ENCODE measurements at places on chromosomes 11 and 22. TPM values are rescaled to one million over a fixed set of nuclear protein-coding genes. Genes with fewer than 3 reads are reported as not detected.

The FOLR1 gene
- total RNA-seq: 5.4 TPM

The SLC6A5 gene
- not detected for total RNA-seq

The XKR3 gene
- not detected for total RNA-seq

The PATE2 gene
- not detected for total RNA-seq

The CD3D gene
- total RNA-seq: 0.46 TPM

The MUC5AC gene
- total RNA-seq: 0.04 TPM

The RAPSN gene
- not detected for total RNA-seq

The CASP5 gene
- 0.21 TPM for total RNA-seq

The KRTAP5-10 gene
- not detected for total RNA-seq

The CHADL gene
- 10.5 TPM for total RNA-seq

The C11orf87 gene
- 0.03 TPM for total RNA-seq

The PARVG gene
- 4.0 TPM for total RNA-seq

GRCh38 chr11:17077240-17077519 is 287 bp downstream of the RPS13 start:
- DNase-seq: no peak

GRCh38 chr11:134332189-134332631 is 422 bp downstream of the GLB1L2 start:
- DNase-seq: no peak

DNA sequence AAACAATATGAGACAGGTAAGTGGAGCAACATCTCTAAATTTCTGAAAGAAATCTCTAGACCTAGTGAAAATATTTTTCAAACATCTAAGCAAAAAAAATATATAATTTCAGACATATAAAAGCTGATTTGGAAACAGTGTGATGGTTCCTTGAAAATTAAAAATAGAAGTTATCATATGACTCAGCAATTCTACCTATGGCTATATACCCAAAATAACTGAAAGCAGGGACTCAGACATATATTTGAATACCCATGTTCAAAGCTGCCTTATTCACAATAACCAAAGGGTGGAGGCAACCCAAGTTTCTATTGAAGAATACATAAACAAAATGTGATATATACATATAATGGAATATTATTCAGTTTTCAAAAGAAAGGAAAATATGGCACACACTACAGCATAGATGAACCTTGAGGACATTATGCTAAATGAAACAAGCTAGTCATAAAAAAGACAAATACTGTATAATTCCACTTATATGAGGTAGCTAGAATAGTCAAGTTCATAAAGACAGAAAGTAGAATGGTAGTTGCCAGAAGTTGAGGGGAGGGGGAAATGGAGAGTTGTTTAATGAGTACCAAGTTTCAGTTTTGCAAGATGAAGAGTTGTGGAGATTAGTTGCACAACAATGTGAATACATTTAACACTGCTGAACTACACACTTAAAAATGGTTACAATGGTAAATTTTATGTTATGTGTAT is 300.4 kb downstream of the TTC28 start:
- no peak for DNase-seq

GRCh38 chr11:27757953-27758352 is 57.7 kb upstream of the BDNF start:
- no peak for DNase-seq

DNA sequence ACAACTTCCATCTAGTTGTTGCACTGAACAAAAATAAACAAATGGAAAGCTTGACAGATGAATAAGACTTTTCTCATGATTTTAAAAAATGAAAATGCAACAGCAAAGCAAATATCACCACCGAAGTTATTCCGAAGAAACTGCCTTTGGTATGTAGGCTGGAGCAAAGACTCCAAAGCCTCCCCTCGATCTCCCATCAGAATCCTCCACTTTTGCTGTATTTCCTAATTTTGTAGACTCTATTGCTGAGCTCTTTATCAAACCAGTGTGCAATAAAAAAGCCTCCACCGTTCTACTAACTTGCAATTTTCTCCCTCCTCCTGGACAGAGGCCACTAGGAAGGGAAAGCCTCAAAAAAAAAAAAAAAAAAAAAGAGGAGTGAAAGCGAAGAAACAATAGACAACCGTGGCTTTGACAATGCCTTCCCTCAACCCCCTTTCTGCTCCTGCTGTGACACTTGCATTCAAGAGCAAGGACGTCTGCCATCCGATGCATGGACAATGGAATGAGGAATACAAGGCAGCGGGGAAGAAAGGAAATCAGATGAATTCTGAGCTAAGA is 190.9 kb upstream of the BLID start:
- DNase-seq: no peak

- peak; percentile 55 for DNase-seq
These were observed 563.0 kb downstream of the MIAT start for GRCh38 chr22:27220339-27220738.

- DNase-seq: no peak
These were observed 42.0 kb downstream of the MS4A2 start for GRCh38 chr11:60130496-60130895.

- no peak for DNase-seq
These were observed 33.2 kb downstream of the XRCC6 start for GRCh38 chr22:41654322-41654721.

DNA sequence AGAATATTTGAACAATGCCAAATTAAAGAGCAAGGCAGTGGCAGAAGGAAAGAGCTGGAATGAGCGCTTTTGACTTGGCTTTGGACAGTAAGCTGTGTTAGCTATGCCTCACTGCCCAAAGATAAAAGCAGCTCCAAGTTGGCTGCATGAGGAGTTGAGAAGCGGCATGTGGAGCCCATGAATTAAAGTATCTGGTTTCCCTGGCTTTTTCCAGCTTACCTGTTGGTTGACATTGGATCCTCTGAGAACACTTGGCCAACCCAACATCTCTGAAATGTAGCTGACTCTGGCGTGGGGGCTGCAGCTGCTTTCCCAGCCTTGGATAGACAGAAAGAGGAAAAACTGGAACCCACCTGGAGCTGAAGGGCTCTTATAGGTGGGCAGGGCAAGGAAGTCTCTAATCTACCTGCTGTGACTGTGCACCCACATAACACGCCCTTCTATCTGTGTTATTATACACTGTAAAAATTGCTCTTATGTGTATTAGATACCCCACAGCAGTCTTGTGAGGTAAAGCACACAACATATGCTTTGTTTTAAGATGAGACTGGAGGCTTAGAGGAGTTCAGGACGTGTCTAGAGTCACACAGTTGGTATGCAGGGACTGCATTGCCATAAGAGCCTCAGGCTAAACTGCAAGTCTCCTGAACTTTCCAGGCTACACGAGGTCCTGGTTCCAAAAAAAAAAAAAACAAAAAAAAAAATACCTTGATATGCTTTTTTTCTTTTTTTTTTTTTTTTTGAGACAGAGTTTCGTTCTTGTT is 5.8 kb downstream of the UBASH3B start:
- no peak for DNase-seq

DNA sequence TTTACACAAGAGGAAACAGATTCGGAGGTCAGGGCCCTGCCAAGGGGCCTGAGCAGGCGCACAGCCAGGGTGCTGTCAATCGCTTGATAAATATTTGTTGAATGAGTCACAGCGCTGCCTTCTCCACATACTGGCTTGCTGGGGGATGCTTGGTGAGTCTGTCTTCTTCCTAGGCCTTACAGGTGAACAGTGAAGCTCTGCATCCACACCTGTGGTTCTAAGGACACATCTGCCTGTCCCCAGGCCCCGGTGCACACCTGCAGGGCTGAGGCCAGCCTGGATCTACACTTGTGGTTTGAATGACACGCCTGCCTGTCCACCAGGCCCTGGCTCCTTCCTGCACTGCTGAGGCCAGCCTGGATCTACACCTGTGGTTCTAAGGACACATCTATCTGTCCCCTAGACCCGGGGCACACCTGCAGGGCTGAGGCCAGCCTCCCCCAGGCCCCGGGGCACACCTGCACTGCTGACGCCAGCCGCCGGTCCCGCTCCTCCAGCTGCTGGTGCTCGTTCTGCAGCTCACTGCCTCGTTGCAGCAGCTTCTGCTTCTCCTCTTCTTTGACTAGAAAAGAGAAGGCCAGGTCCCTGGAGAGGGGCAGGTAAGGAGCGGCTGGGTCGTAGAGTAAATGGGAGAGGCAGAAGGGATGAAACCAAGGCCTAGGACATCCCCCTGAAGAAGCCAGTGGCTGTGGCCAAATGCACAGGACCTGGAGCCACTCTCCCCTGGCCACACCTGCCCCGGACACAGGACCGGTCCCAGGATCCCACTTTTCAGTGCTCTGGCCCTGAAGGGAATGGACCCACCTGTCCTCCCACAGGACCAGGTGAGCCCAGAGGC is 124.6 kb downstream of the PHF21B start:
- DNase-seq: no peak

DNA sequence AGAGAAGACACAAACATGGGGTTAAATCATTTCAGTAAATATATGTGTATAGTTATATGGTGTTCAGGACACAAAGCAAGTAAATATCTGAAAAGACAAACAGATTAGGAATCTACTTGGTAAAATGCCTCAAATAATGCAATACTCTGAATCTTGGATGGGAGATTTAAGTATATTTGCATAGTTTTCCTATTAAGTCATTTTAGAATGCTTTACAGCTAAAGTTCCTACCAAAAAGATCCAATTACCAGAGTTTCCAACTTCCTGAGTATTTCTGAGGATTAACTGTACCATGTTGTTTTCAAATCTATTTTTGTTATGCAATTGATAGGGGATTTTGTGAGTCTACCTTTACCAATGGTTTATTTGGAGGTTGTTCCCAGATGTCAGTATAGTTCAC is 424.4 kb upstream of the CCDC179 start:
- DNase-seq: no peak

DNA sequence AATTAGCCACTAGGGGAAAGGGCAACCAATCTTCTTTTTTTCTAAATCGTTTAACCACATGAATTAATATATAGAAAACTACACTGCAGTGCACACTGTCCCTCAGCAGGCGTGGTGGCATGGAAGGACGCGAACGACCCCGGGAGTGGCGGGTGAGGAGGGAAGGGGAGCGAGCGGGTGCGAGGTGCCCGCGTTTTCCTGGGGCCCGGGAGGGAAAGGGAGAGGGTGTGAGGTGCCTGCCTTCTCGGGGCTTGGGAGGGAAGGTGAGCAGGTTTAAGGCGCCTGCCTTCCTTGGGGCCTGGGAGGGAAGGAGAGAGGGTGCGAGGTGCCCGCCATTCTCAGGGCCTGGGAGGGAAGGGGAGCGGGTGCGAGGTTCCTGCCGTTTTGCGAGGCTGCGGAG is 765 bp downstream of the GAB4 start:
- DNase-seq: no peak

GRCh38 chr22:50298937-50299784 is 8.3 kb downstream of the PLXNB2 start:
- DNase-seq: no peak

DNA sequence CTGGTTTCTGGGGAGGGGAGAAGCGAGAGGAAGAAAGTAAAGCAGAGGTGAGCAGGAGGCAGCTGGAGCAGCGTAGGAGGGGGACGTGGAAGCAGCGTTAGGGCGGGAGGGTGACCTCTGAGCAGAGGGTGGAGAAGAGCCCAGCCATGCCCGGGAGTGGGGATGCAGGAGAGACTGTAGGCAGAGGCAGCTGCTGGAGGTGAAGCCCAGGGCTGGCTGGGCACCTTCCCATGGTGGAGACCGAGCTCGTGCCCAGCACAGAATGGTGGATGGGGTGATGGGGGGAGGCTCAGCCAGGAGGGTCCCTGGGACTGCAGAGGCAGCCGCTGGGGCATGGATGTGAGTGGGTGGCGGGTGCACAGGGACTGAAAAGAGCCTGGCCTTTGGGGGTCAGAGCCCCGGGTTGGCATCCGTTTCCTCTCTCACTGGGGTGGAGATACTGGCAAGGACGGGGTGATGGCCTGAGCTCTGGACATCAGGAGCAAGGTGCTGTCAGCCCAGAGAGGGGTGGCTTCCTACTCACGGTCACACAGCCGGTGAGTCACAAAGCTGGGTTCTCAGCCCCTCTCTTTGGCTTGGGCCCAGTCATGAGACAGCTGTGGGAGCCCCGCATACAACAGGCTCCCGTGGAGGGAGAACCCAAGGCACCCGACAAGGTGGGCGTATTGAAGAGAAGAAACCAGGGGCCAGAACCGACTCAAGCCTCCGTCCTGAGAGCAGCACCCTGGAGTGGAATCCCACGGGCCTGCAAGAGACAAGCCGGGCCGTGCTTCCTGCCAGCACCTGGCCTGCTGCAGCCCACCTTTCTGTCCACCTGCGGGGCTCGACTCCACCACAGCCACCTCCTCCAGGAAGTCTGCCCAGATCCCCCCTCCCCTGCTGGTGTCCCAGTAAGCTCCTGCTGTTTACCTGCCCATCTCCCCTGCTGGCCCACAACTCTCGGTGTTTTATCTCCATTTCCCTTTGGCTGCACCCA is 45.8 kb upstream of the FGF3 start:
- DNase-seq: peak; percentile 85

GRCh38 chr11:122523846-122524805 is 131.4 kb upstream of the UBASH3B start:
- DNase-seq: no peak

GRCh38 chr11:111457731-111458368 is 54.3 kb downstream of the BTG4 start:
- DNase-seq: peak; percentile 78

GRCh38 chr11:122951211-122951610 is 30.4 kb downstream of the BSX start:
- DNase-seq: no peak
